ENCODE measurements at places on chromosomes 13 and 19.
A peak's percentile ranks its signal among the peaks of the same experiment; 100 is the strongest.

- DNase-seq: no peak
Measured at GRCh38 chr13:69450245-69450644, 657.4 kb upstream of the ATXN8OS start.

DNA sequence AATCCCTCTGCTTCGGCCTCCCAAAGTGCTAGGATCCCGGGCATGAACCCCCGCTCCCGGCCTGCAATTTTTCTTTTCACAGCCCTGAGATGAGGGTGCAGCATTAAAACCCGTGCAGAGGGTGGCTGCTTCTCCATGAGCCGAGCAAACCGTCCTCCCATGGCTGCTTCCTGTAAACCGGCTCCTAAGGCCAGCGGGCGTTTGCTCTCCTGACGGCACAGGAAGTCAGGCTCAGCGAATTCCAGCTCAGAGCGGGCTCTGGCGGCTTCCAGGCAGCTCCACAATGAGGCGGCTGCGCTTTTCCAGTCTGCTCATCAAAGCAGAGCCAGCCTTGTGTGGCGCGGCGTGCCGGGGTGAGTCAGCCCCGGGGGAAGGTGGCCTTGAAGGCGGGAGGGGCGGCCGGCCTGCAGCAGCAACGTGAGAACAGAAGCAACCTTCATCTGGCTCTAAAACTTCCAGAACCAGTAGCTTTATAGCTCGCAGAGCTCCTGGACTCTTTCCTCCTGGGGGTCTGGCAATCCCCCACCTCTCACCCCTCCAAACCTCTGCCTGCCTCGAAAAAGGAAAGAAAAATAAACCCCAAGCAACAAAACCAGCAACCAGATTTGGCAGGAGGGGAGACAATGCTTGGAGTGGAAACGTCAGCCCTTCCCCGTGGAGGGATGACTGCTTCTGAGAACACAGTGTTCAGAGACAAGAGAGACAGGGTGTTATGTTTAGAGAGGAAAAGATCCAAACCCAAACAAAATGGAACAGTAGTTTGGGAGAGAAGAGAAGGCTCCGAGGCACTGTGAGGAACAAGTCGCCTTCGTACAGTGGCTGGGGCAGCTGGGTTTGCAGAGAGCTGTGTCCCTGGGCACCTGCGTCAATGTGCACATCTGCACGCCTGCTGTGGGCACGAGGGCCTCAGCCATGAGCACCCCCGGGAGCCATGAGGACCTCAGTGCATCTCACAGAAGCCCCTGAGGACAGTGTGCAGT is 67.8 kb downstream of the GADD45B start:
- peak; percentile 66 for DNase-seq

- DNase-seq: no peak
Measured at GRCh38 chr19:34676697-34677385, at the start of gene SCGB2B2. SCGB2B2 (minus strand) TSS chr19:34677159; CDS start chr19:34594563, 82,596 bp downstream.

- DNase-seq: no peak
Measured at GRCh38 chr13:84399320-84400085, 517.2 kb upstream of the SLITRK1 start.

- DNase-seq: no peak
Measured at GRCh38 chr19:46660551-46661019, 397 bp downstream of the DACT3 start.

DNA sequence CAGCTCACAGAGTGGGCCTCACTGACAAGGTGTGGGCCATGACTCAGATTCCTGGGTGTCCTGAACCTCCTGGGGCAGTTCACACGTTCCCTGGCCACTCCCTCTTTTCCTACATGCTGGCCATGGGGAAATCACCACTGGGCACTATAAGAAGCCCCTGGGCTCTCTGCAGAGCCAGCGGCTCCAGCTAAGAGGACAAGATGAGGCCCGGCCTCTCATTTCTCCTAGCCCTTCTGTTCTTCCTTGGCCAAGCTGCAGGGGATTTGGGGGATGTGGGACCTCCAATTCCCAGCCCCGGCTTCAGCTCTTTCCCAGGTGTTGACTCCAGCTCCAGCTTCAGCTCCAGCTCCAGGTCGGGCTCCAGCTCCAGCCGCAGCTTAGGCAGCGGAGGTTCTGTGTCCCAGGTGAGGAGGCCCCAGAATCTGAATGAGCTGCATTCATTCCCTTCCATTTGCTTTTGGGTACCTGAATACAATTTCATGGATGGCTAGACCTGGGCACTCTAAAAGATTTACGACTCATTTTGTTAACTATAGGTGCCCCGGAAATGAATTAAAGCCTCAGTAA is at the start of gene OLFM4:
Gene OLFM4 (plus strand): TSS at position 177 of the 567 bp plus-strand sequence. CDS start 24 bp downstream, at position 201.
- no peak for DNase-seq

- no peak for DNase-seq
Measured at GRCh38 chr19:3457528-3458228, 22.6 kb downstream of the SMIM24 start.

DNA sequence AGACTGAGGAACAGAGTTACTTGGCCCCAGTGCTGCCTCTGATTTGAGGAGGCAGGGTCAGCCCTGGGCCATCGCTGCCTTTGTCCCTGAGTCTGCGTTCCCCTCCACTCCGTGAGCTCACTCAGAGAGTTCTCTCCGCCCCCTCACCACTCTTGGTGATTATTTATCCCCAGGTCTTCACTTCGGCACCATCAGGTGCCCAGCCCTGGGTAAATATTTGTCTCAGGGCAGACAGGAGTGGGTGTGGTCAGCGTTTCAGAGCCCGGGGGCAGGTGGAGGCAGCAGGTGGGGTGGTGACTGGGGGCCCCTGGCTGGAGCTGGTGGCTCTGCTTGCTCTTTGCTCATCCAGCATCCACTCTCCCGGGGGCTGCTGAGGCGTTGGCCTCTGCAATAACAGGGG is 20.6 kb downstream of the PPP1R37 start:
- DNase-seq: no peak

DNA sequence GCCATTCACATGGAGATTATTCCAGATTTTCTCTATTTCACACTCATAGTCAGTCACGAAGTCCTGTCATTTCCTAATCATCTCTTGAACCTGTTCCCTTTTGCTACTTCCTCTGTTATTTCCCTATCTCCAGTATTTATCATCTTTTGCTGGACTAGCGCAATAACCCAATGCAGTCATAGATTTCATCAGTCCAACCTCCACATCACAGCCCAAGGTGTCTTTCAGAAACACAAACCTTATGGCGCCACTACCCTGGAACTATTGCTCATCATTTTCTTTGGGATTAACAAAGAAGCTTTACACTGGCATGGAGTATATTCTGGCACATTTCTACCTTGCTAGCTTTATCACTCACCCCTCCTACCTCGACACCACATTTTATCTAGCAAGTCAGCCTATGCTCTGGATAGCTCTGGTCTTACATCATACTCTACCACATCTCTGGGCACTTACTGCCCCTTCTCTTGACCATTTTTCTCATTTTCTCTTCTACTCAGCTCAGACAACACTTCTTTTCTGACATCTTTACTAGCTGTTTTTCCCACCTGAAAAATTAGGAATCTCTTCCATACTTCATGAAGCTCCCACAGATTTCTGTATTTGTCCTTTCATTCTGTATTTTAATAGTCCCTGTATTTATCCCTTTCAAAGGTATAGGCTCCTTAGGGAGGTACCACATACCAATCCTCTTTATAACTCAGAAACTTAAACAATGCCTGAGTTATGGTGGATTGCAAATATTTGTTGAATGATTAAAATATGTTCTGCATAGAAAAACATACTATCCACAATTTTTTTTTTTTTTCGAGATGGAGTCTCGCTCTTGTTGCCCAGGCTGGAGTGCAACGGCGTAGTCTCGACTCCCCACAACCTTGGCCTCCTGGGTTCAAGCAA is 534.7 kb downstream of the KLF12 start:
- DNase-seq: no peak
